ENCODE measurements at places on chromosomes 1 and 21. TPM values are rescaled to one million over a fixed set of nuclear protein-coding genes. Genes with fewer than 3 reads are reported as not detected.

Gene HSF2BP
- 2.3 TPM for total RNA-seq

Gene OR2L3
- total RNA-seq = not detected

Gene OR11L1
- not detected for total RNA-seq

Gene ZSCAN20
- 6.2 TPM for total RNA-seq

Gene RNF2
- 27.0 TPM for total RNA-seq

Gene LAMC2
- total RNA-seq = 2.0 TPM

Gene MAP3K7CL
- 6.9 TPM for total RNA-seq

Gene SLAMF9
- not detected for total RNA-seq

Gene F13B
- not detected for total RNA-seq

Gene PADI1
- total RNA-seq = 0.09 TPM

All from fibroblast of the aortic adventitia (primary cell).